ENCODE measurements at places on chromosomes 1 and 21.

- DNase-seq: no peak
Measured at GRCh38 chr1:92505015-92505692, 18.4 kb upstream of the GFI1 start.

GRCh38 chr21:39575775-39576174, 37.0 kb upstream of the B3GALT5 start:
- no peak for DNase-seq

DNA sequence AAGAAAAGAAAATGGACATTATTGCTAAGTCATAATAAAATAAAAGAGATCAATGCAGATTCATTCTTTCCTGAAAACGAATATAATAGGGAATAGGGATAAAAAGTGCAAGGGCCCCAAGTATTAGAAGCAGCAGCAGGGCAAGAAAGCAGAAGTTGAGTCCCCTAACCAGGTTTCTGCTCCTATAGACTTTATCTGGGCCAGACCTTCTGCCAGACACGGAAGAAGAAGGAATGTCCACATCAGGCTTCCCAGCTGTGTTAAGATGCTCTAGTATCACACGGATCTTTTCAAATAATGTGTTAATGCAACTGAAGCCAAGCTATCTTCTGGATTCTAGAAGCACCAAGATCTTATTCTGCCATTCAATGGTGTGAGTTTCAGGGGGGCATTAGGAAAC, 26.9 kb downstream of the CD244 start:
- DNase-seq: no peak

GRCh38 chr1:199173356-199173755, 534.5 kb downstream of the PTPRC start:
- DNase-seq: no peak

- DNase-seq: no peak
Measured at GRCh38 chr1:17027403-17027802, 15.7 kb upstream of the ATP13A2 start.

- DNase-seq: no peak
Measured at GRCh38 chr1:11214698-11215380, 25.7 kb downstream of the ANGPTL7 start.

All from aorta (tissue), 5 donors.